ENCODE measurements at places on chromosomes 6 and 20.

GRCh38 chr6:329888-330691, 37.8 kb downstream of the DUSP22 start:
- no peak for DNase-seq

GRCh38 chr6:149212206-149212605, 105.3 kb upstream of the TAB2 start:
- DNase-seq: no peak

GRCh38 chr6:74742793-74743508, 462.9 kb downstream of the COL12A1 start:
- DNase-seq: no peak

DNA sequence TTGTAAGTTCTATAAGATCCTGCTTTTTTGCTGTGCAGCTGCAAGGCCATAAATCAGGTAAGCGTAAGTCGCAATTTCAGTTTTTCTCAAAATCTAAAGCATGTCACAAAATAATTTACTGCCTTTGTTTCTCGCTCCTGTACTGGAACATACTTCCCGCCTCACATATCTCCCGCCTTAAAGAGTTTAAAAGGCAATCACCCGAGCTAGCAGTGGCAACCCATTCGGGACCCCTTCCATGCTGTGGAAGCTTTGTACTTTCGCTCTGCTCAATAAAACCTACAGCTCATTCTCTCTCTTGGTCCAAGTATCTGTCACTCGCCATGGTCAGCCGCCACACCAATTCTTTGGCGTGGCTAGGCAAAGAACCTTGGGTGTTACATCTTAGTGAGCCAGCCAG, 34.0 kb downstream of the CEP85L start:
- no peak for DNase-seq

- DNase-seq: no peak
These were observed 74.5 kb upstream of the SRSF6 start for GRCh38 chr20:43383026-43383795.

- no peak for DNase-seq
These were observed 338.5 kb downstream of the HACE1 start for GRCh38 chr6:104521176-104521575.

GRCh38 chr20:60652046-60652445, 600.0 kb upstream of the CDH4 start:
- DNase-seq: no peak

DNA sequence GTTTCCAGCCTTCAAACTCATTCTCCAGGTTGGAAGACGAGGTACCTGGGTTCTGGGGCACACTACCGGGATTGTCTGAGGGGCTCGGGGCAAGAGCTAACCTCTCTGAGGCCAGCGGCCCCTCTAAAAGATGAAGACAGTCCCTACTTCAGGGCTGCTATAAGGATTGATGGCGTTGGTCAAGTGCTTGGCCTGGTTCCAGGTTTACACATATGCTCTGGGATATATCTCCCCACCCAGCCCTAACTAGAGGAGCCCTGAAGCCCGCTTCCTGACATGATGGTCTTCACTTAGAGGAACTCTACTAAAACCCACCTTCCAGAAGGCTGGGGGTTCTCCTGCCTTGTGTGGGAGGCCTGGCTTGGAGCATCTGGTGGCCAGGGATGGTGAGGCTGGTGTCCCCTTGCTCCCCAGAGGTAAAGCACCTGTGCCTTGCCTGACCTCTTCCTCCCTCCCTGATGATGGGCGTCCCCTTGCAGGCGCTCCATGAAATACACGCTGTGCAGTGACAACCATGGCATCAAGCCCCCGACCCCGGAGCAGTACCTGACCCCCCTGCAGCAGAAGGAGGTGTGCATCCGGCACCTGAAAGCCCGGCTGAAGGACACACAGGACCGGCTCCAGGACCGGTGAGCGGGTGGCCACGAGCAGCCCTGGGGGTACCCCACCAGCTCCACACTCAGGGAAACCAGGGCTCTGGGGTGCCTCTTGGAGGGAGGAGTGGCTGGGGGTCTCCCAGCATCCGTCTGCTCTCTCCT, 28.7 kb downstream of the SDCBP2 start:
- DNase-seq: no peak

- peak; percentile 88 for DNase-seq
These were observed 67.8 kb downstream of the TIAM2 start for GRCh38 chr6:155062866-155063341.

DNA sequence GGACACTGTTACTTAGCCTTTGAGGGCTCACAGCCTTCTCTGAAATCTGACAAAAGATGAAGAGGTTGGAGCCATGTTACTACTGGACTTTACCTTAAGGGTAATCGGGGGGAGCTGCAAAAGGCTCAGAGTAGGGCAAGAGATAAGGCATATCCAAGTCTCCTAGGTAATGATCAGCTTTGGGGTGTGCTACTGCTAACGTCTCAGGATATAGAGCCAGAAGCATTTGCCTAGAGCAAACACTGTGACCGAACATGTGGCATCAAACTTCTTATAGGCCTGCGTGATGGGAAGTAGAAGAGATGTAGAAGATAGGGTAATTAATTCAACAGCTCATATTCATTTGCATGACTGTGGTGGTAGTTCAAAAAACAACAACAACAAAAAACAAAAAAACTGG, 11.1 kb downstream of the UBE2V1 start:
- no peak for DNase-seq

DNA sequence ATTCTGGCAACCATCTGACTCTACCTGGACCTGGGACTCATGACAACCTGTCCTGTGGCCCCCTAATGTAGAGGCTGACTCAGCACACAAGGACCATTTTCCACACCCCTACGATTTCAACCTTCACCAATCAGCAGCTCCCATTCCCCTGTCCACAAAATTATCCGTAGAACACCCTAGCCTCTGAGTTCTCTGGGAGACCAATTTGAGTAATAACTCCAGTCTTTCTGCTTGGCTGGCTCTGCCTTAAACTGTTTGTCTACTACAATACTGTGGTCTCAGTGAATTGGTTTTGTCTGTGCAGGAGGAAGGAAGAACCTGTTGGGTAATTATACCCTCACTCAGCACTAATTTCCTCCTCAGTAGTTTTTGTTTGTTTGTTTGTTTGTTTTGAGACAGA, 99.3 kb upstream of the MRPS10 start:
- DNase-seq: no peak

GRCh38 chr6:80182308-80182707, 75.8 kb downstream of the BCKDHB start:
- DNase-seq: peak; percentile 83

All from HCEC 1CT (cell line).